ENCODE measurements at places on chromosomes 7 and 10.

DNA sequence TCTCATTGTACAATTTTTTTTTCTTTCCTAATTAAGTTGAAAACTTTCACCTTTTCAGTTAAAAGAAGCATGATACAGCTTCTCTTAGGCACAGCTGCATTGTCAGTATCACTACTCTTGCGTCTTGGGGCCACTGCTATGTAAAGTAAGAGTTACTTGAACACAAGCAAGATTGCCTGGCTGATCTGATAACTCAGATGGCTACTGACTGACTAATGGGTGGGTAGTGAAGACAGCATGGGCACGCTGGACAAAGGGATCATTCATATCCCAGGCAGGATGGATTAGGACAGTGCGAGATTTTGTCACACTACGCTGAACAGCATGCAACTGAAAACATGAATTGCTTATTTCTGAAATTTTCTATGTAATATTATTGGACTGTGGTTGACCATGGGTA lies 11.6 kb upstream of the ADAMTS14 start:
- no peak for DNase-seq

- DNase-seq, result no peak
These were observed 41.8 kb downstream of the APBB1IP start for GRCh38 chr10:26479766-26480492.

DNA sequence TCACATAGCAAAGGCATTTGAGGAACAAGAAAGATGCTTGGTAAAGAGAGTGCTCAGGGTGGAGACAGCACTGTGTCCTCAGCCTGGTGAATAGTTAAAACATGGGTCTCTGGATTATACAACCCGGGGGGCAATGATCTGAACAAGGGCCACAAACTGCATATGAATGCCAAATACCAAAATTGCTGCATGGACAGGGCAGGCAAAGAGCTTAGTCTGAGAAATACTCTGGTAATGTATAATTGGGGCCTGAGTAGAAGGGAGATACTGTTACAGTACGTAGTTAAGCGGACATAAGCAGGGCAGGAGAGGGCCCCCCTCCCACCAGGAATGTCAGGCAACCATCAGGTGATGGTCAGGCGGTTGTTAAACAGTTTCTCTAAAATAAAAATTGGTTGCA lies 99.3 kb upstream of the CDK1 start:
- DNase-seq, result no peak

DNA sequence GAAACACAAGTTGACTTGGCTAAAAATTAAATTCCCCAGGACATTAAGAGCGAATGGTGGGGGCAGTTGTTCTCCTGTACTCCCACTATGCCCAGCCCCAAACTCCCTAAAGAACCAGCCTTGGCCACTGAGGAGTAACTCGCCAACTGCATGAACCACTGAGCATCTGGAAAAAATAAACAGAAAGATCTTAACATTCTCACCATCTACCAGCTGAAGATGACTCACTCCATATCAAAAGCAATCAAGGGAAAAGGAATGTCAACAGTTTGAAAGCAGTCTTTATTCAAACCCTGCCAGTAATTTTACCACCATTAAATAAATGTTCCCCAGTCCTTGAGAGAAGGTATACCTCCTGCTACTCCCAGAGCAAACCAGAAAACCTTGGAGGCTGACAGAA lies 45.4 kb downstream of the CTTNBP2 start:
- DNase-seq, result no peak

DNA sequence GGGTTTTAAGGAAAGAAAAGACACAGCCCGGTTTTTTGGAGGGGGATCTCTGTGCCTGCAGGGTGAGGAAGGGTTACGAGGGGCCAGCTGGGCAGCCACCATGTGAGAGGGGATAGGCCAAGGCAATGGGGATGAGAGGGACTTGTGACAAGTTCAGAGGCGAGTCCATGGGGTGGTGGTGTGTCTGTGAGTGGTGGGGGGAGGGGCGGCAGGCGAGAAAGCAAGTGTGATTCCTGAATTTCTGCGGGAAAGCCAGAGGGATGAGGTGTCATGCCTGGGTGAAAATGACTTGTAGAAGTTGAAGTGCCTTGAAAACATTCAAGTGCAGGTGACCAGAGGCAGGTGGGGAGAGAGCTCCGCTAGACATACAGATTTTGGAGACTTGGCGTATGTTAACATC lies 61.0 kb upstream of the RNF32 start:
- DNase-seq, result no peak

GRCh38 chr7:139582671-139583155 lies 59.2 kb downstream of the CLEC2L start:
- DNase-seq, result no peak

Measured in adrenal gland (tissue), 19 donors.